ENCODE measurements at places on chromosomes 4 and X.
A peak's percentile ranks its signal among the peaks of the same experiment; 100 is the strongest.

GRCh38 chr4:178026999-178027398 is 584.8 kb upstream of the AGA start:
- no peak for DNase-seq

DNA sequence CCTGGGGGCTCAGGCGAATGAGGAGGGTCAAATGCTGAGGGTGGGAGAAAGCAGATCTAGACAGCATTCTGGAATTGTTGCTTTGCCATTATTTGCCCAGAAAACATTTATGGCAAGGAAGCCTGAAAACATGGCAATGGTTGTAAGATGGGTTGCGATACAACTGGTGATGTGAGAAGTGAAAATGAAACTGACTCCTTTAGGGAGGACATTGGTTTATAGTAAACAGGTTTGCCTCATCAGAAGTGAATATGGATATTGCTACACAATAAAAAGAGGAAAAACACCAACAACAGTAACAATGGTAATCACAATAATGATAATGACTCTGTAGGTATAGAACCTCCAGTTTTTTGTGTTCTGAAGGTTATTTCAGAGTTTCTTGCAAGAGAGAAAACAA is 107.0 kb upstream of the TBC1D9 start:
- no peak for DNase-seq

- no peak for DNase-seq
These were observed 65.4 kb upstream of the NKX1-1 start for GRCh38 chr4:1471443-1472147.

- DNase-seq = peak; percentile 73
These were observed 15.6 kb upstream of the BBS12 start for GRCh38 chr4:122716825-122717448.

DNA sequence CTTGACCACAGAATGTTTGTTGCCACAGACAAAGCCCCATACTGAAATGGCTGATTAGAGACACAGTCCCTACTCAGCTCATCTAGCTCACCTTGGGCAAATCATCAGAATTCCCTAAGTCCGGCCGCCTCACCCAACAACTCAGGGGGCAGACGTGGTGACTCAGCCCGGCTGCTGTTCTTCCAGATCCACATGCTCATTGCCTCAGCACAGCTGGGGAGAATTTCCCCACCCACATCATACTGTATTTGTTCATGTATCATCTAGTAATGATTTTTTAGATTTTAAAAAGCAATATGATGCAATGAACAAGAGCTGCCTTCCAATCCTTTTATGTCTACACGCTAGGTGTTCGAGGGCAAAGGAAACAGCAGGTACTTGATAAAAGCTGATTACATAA is 333.8 kb upstream of the TENM3 start:
- no peak for DNase-seq

- DNase-seq = no peak
These were observed 75.7 kb upstream of the WDR1 start for GRCh38 chr4:10192331-10192730.

DNA sequence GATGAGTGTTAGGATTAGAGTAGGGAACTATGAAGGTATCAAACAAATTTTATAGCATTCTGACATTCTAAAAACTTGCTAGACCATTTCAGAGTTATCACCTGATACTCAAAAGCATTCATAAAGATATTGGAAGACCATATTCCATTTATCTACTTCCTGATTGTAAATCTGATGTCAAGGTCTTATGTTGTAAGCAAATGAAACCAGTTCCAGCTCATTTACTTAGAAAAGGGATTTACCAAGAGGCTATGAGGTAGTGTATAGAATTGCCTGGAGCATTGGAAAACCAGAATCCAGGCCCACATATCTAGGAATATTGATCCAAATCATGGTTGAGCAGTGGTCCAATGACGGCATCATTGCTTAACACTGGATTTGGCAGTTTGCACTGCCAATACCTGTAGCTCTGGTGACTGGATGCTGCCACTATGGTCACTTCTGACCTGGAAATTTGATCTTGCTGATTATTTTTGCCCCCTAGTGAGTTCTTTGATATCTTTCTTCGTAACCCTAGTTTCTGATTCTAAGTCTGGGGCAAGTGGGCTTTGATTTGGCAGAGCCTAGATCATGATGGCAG is 25.4 kb downstream of the ARFIP1 start:
- peak; percentile 29 for DNase-seq

- DNase-seq = peak; percentile 50
These were observed 81.5 kb downstream of the RCHY1 start for GRCh38 chr4:75432683-75433082.

DNA sequence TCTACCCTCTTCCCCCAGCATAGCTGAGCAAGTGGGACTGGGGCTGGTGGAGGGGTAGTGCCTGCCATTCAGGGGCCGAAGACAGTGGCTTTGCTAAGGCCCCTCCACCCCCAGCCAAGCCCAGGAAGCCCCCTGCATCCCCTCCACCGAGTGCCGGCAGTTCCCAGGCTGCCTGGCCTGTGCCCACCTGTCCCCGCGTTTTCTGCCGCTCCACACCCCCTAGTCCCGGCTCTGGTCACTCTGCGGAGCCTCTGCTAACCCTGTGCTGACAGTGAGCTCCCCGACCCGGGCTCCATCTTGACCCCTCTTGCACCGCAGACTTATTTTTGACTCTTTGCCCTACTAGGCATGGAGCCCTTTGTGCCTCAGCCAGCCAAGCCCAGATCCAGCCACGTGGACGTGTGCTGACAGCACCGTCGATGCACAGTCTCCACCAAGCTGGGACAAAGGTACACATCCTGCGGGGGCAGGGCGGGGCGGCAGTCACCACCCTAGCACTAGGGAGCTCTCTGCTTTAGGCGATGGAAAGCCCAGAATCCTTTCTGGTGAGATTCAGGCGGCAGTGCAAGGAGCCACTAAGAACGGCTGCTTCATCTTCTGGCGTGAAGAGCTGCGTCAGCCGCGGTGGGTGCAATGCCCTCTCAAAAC is 96.6 kb downstream of the PHKA2 start:
- peak; percentile 48 for DNase-seq

GRCh38 chrX:106436691-106437090 is 175.1 kb upstream of the RADX start:
- DNase-seq = no peak

DNA sequence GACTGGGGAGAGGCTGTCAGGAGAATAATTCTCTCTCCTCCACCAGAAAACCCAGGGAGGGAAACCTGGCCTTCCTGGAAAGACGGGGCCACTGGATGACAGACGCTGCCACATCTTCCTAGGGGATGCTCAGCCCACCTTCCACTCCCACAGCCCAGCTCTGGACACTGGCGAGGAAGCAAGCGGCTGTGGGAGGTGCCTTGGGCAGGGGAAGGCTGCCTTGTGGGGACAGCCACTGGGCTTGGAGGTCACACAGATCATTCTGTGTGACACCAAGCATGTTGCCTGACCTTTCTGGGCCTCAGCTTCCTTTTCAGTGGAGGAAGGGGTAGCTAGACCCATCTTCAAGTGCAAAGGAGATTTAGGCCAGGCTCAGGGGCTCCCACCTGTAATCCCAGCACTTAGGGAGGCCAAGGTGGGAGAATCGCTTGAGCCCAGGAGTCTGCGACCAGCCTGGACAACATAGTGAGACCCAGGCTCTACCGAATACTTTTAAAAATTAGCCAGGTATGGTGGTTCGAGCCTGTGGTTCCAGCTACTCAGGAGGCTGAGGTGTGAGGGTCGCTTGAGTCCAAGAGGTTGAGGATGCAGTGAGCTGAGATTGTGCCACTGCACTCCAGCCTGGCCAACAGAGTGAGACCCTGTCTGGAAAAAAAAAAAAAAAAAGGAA is 9.8 kb upstream of the MSX1 start:
- no peak for DNase-seq

- DNase-seq = no peak
These were observed 1075.7 kb upstream of the PABPC4L start for GRCh38 chr4:135277068-135277979.

DNA sequence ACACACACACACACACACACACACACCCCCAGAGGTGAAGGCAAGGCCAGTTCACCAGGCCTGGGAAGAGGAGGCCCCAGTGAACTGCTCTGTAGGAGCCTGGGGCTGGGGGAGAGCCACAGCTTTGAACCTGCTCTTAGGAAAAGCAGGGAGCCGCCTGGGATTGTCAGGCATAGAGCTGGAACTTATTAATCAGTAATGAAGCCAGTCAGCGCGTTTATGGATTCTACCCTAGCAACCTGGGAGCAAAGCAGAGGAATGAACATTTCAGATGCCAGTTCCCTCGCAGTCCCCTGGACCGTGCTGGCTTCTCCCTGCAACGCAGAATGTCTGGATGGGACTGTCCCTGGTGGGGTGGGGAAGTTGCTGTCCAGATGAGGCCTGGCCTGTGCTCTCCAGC is 45.3 kb upstream of the DDX3X start:
- DNase-seq = no peak

DNA sequence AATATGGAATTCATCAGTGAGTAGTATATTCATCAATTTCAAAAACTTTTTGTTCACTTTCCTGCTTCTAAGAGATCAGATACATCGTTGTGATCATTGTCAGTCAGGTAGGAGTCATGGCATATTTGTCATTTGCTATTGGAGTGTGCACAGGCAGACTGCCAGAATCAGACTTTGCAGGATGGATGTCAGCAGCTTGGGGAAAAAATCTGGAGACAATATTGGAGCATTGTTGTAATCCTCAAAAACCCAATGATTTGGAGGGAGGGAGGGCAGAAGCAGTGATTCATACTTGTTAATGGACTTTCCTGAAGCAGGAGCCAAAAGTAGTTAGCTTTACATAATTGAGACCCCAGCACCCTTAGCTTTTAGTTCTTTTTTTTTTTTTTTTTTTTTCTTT is 59.6 kb upstream of the DRP2 start:
- DNase-seq = no peak

DNA sequence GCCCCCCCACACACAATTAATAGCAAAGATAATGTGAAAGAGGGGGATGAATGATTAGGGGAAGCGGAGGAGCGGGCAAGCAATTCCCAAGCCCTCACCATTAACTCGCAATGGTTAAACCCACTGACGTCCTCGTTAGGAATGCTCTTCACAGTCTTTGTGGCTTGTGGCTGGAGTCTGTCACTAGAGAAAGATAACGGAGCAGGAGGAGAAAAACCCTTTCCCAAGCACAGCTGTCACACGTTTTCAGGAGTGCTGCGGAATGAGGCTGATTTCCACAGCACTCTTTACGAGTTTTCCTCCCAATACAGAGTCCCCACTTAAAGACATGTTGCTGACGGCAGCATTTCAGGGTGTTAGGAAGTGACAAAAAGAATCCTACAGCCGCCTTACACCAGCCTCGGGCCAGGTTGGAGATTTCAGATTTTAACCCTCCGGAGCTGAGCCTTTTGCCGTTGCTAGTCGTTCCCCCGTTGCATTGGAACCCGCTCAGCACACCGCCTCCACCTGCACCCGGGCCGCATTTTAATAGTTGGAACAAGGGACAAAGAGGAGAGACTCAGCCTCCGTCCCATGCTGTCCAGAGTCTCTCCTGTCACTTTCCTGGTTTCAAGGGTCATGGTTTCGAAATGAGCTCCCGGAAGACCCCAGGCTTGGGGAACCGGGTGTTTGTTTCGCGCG is 92.2 kb downstream of the GEMIN8 start:
- peak; percentile 54 for DNase-seq

DNA sequence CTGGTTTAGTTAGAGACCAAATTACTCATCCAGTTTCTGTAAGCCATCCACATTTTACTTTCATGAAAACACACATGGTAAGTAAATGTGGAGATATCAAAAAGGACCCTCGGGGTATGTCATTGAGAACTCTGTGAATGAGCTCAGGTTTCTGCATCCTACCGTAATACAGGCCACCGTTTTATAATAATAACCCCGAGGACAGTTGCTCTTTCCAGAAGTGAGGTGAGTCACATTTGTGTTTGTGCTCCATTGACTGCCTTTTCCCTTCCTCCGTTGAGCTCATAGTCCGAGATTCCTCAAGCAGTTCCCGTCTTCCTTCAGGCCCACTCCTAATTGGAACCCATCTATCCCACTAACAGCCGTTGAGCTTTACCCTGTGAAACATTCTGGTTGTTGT is 95.3 kb downstream of the GRID2 start:
- no peak for DNase-seq

DNA sequence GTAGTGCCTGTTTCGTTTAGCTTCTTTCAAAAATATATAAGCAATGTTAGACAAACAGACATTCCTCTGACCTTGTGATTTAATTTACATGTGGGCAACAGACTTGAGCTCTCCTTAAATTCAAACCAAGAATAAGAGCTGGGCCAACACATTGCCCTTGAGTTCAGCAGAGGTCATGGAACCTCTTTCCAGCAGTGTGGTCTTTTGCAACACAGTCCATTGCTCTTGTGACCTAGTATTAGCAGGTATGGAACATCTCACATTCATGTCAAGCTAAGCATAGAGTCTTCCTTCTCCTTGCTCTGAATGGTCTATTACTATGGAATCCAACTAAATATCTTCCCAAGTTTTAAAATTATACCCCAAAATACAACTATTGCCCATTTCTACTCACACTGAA is 33.7 kb upstream of the MND1 start:
- no peak for DNase-seq

DNA sequence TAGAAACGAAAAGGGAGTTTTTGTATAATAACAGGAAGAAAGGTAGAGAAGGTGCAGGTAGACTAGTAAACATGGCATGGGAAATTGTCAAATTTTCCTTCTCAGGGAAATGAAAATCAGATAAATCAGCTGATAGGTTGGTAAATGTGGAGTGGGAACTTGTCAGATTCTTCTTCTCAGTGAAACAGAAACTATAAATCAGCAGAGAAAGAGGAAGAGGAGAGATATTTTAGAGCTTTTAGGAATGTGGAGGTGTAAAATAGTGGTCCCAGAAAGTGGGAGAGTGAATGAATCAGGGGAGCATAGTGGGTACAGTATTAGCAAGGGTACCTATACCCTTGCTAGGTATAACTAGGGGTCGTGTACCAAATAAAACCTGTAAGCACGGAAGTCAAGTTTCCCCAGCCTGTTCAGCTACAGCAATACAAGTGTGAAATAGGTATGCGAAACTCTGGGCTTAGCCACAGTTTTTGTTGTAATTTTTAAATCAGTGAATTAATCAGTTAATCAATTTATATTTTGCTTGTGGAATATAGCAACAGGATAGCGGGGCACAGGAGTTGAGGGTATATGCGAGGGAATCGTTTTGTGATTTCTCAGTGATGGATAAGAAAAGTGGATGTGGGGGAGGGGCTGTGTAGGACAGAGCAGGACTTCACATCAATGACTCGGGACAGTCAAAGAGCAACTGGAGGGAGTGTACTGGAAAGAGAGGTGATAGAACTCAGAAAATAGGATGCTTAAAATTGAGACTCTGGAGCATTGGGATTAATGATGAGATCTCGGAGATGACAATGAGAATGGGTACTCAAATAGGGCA is 561.5 kb downstream of the INPP4B start:
- DNase-seq = no peak

Data from DMS53 (cell line).